ENCODE measurements at places on chromosomes 4 and X.

- DNase-seq: no peak
Observed at GRCh38 chr4:119039779-119040178, 95.9 kb upstream of the MYOZ2 start.

DNA sequence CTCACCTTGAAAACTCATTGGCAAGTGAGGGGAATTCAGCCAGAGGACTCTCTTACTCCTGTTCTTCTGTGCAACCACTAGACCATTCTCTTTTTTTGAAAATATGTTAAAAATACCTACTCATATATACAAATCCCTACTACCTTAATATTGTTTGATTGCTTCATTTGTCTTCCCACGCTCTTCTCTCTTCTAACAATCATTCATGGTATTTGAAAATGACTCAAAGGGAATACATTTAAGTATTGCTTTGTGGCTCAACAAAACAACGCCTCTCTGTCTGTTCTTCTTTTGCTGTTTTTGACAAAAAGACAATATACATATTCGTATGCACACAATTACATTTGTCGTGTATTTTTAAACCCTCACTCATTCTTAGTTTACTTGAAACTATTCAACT lies 589.4 kb downstream of the ANKRD50 start:
- no peak for DNase-seq

- DNase-seq: no peak
Observed at GRCh38 chrX:20471483-20471882, 204.8 kb upstream of the RPS6KA3 start.

- no peak for DNase-seq
Observed at GRCh38 chrX:108126661-108127060, 35.1 kb downstream of the ATG4A start.

DNA sequence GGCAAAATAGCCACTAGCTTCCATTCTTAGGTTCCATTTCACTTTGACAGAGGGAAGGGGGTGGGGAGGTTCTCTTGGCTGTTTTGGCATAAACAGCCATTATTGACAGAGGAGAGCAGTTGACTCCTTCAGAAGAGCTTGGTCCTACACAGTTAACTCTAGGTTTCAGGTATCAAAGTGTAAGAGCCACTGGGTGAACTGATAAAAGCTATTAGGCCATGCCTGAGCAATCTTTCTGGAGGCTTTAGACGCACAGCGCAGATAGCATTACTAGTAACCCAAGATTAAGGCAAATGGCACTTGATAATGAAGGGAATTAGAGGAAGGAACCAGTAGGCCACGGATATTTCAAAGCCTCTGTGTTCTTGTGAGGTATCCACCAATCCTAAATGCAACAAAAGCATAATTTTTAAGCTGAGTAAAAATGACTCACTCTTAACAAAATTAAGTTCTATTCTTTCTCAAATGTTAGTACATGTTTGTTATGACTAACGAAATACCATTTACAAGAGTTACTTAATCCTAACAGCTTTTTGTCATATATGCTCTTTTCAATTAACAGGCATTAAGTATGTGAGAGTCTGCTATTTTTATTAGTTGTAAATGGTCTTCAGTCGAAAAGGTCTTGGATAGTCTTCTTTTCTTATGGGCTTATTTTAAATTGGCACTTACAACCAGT lies 53.6 kb downstream of the SLC7A11 start:
- DNase-seq: no peak

DNA sequence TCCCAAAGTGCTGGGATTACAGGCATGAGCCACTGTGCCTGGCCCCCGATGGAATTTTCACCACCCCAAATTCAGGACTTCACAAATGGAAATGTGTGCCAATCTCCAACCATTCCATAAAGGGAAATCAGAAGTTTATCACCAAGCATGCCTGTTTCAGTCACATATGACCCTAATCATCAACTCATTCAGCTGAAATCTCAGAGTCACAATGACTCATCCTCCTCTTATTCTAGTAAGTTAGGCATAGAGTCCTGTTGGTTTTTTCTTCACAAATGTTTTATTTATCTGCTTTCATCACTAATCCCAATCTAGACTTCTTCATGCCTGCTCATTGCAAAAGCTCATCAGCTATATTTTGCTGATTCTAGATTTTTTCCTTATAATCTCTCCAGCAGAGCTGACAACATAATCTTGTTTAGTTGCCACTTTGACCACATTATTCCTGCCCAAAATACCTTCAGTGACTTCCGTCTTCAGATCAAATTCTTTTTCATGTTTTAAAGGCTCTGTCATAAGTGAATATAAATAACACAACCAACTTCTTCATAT lies 83.3 kb downstream of the SLC7A11 start:
- DNase-seq: no peak

- no peak for DNase-seq
Observed at GRCh38 chr4:75081561-75081960, 148.6 kb downstream of the PARM1 start.

DNA sequence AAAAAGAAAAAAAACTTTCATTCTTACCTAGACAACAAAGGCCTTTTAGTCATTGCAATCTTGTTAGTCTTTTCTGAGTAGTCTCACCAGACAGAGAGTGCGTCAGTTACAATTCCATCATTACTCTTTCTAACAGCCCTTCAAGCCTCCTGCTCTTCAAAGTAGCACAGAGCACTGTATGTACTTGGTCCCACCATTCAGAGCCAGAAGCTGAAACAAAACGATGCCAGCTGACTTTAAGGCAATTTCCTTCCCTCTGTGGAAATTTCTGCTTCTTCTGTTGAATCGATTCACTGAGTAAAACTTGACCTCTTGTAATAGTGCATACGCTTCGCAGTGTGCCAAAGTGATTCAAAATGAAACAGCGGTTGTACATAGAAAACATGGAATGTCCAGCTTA lies 57.7 kb upstream of the TENM3 start:
- DNase-seq: no peak

GRCh38 chr4:80073473-80074008 lies 512 bp upstream of the ANTXR2 start:
- no peak for DNase-seq

DNA sequence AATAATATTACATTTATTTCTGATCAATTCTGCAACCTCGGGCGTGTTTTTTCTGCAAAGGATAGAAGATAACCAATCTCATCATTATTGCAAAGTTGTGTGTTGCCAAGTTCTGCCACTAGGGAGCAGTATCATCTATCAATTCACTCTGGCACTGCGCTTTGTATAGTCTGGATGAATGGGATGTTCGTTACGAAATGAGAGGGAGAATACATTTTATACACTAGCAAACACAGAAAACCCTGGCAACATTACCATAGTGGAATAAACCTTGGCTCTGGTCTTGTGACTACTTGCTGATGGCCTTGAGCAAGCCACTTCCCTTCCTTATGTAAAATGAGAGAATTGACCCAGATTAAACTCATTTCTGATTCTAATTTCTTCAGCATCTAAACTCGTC lies 97.5 kb upstream of the ZNF518B start:
- peak; percentile 70 for DNase-seq

- no peak for DNase-seq
Observed at GRCh38 chr4:2267841-2268240, 5.9 kb upstream of the MXD4 start.

DNA sequence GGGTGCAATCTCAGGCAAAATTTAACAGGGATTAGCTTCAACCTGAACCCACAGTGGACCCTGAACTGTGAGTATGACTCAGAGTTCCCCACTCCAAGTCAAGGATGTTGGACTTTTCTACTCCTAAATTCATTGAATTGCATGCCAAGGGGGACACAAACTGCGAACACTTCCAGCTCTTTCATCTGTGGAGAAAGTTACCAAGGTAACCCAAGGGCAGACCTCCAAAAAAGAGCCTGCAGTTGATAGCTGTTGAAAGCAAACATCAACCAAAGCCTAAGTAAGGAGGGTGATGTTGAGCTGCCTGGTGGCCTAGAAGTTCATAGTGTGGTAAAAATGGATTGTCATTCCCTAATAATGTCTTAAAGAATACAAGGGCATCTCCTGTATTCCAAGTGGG lies 1242.9 kb downstream of the C4orf33 start:
- no peak for DNase-seq

DNA sequence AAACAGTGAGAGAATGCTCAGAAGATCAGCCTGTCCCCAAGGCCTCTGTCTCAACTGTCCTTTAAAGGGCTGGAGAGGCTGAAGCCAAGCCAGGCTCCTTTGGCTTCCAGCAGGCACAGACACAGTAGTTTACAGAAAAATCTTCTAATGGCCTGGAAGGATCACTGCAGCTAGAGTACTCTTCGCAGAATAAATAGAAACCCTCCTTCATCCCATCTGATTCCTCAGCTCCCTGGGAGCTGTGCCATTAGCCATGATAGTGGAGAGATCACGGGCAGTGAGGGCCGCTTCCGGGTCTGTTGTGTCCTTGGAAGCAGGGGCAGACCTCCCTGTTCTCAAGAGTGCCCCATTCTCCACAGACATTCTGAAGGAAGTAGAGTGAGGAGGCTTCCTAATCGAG lies 63.1 kb downstream of the CCNI start:
- DNase-seq: no peak

DNA sequence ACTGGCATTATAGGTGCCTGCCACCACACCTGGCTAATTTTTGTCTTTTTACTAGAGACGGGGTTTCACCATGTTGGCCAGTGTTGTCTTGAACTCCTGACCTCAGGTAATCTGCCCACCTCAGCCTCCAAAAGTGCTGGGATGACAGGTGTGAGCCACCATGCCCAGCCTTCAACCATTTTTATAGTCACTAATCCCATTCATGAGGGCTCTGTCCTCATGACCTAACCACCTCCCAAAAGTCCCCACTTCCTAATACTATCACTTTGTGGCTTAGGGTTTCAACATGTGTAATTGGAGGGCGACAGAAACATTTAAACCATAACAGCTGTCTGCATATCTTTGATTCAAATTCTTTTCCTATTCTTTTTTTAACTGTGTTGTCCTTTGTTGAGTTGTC lies 229.6 kb upstream of the AGA start:
- DNase-seq: no peak

DNA sequence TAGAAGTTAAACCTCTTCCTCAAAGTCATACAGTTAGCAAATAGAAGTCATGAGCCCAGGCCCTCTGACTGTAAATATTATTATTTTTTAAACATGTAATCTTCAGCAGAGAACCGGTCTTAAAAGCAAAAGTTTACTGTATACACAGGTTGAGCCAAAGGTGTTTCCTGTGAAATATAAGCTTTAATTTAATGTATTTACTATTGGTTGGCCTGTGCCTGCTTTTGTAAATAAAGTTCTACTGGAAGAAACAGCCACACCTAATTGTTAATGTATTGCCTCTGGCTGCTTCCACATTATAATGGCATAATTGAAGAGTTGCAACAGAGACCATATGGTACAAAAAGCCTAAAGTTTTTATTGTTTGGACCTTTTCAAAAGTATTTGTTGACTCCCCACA lies 61.0 kb upstream of the PRDM8 start:
- DNase-seq: no peak
